ENCODE measurements at places on chromosomes 2 and 18. TPM values are rescaled to one million over a fixed set of nuclear protein-coding genes. Genes with fewer than 3 reads are reported as not detected.

The FIGN gene
- polyA plus RNA-seq = 7.5 TPM

The TMEM200C gene
- polyA plus RNA-seq = 2.2 TPM

The MC5R gene
- not detected for polyA plus RNA-seq

The SERPINE2 gene
- 90.2 TPM for polyA plus RNA-seq

The DSG1 gene
- polyA plus RNA-seq = not detected

The CREG2 gene
- polyA plus RNA-seq = 0.34 TPM

- no peak for DNase-seq
Observed at GRCh38 chr2:145350011-145350410, 830.1 kb upstream of the ZEB2 start.

GRCh38 chr2:118902266-118903028 lies 39.5 kb upstream of the MARCO start:
- no peak for DNase-seq

GRCh38 chr2:49616800-49617199 lies 462.5 kb upstream of the FSHR start:
- peak; percentile 4 for DNase-seq

GRCh38 chr2:238696786-238697185 lies 151.1 kb upstream of the TWIST2 start:
- DNase-seq = no peak

GRCh38 chr2:234453216-234453615 lies 43.7 kb downstream of the ARL4C start:
- no peak for DNase-seq

GRCh38 chr18:21203542-21204241 lies 38.3 kb upstream of the GREB1L start:
- no peak for DNase-seq

DNA sequence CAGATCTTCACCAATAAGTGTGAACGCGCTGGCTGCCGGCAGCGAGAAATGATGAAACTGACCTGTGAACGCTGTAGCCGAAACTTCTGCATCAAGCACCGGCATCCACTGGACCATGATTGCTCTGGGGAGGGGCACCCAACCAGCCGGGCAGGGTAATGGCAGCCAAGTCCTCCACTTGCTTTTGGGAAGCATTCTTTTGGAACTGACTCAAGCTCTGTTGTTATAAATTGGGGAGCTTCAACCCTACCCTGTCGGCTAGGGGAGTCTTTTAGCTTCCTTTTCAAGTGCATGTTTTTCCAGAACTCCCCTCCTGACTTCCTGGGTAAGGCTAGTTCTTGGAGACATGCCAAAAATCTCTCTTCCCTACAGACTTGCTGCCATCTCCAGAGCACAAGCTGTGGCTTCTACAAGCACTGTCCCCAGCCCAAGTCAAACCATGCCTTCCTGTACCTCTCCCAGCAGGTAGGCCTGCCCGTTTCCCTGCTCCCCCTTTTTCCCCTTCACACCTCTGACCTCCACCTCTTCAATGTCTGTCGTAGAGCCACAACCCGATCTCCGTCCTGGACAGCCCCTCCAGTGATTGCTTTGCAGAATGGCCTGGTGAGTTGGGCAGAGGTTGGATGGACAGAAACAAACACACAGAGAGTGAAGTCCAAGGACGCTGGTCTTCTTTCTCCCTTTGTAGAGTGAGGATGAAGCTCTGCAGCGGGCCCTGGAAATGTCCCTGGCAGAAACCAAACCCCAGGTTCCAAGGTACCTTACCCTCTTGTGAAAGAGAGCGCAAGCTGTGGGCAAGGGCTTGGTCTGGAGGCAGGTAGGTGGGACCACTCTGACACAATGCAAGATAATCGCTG lies 1.5 kb downstream of the ZFAND2B start:
- DNase-seq = no peak

- peak; percentile 37 for DNase-seq
Observed at GRCh38 chr18:56869189-56869777, 218.1 kb downstream of the WDR7 start.

GRCh38 chr2:88110830-88111229 lies 17.0 kb downstream of the FABP1 start:
- DNase-seq = no peak

DNA sequence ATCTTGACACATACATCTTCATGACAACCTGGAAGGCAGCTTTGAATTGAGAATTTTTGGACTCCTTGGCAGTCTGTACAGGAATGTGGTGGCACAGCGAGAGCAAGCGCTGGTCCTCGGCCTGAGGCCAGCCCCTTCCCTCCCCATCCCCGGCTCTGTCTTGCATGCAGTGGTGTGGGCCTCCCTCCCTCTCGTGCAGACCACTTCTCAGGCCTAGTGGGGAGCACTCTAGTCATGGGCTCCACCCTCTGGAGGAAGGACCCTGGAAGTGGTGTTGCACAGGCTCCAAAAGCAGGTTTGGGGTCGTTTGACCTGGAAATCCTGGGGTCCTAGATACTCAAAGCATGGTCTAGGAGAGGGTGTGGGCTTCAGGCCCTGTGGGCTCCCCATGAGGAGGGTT lies 32.3 kb downstream of the ADCYAP1 start:
- no peak for DNase-seq

- DNase-seq = no peak
Observed at GRCh38 chr2:165575044-165575615, 105.6 kb downstream of the CSRNP3 start.

DNA sequence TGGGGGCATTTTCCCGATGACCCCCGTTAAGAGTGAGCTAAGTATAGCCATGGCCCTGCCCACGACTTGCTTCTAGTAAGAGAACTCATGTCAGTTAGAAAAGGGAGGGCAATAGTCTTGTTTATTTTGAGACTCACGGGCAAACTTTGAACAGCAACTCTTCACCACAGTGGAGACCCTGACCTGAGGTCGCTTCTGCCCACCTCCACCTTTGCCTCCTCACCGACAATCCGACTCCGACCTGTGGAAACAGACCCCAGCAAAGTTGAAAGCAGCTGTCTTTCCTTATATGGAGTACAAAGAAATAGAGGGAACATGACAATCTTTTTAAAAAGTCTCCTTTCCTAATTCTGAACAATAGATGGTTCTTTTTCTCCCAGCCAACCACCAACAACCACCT lies 155.0 kb upstream of the GCFC2 start:
- DNase-seq = no peak

DNA sequence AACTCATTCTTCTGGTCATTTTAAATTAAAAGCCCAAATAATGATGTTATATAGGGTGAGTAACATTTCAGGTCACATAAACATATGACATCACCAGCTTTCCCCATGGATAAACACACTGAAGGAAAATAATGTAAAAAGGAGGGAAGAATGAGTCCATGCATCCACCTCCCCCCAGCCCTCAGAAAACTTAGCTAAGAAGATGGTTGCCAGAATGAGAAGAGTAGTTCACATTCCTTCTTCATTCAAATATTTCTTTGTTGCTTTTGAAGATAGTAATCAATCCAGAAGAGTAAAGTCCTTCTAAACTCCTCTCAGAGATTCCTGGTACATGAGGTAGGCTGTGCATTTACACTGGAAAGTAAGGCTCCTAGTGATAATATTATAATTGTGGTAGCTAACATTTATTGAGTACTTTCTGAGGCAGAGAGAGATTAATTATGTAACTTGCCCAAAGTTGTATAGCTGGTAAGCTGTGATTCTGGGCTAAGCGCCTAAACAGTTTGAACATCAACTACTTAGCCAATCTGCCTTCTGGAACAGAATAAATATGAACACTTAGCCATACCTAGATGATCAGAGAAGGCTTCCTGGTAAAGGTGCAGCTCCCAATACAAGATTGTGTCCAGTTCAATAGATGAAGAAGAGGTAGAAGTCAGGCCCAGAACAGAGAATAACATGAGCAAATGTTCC lies 256.7 kb upstream of the FN1 start:
- DNase-seq = no peak

DNA sequence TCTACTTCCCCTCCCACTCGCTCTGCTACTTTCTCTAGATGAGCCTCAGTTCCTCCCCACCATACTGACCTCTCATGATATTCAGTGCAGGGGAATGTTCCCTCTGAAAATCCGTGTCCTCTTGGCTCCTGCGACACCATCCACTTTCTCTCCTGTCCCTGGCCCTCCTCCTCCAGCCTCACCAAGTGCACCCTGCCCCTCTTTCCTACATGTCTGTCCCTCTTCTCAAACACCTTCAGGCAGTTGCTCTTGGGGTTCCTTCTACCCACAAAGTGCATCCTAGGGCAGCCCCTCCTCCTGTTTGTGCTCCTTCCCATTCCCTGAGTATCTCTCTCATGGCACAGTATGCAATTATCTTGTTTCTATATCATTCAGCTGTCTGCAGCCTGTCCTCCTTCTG lies 246.4 kb upstream of the RAB6C start:
- no peak for DNase-seq

- DNase-seq = no peak
Observed at GRCh38 chr2:239247401-239248245, 153.2 kb downstream of the HDAC4 start.

DNA sequence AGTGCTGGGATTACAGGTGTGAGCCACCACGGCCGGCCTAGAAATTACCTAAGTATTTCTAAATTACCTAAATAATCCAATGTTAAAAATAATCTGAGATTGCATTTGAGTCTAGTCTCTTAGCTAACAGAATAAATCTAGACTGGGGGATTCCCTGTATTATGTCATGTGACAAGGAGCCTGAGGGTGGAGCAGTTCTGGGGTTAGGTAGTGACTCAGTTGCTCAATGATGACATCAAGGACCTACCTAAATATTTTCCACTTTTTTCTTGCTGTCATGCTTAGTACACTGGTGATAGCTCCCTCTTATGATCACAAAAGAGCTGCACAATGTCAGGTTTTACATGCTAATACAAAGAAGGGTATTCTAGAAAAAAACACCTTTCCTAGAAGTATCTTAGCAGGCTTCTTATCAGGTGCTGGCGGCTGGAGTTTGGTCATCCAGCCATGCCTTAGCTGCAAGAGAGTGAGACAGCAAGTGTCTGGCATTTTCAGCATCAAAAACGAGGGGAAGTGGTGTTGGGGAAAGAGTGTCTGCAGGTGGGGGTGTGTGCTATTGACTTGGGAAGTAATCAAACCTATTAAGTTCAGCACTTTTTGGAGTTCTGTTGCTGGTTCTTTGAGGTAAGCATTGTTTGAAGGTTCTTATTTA lies 17.5 kb upstream of the CEP192 start:
- no peak for DNase-seq

DNA sequence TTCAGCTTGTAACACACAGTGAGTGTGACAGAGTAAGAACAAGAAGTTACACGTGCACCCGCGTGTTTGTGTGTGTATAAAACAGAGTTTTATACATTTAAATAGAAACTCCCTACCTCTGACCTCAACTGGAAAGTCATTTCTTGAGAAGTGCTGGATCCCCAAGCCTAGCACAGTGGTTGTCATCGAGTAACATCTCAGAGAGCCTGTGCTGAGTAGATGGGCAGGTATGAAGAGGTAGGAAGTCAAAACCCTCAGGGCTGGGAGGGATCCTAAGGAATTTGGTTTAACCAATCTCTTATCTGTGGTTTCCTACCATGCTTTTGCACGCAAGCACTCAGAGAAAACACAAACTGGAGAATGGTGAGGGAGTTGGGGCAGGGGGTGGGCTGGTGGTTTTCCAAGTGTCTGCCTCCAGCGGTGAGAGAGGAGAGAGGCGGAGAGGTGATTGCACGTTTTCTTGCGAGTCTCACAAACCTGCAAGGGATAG lies 9.2 kb downstream of the ACOXL start:
- no peak for DNase-seq

DNA sequence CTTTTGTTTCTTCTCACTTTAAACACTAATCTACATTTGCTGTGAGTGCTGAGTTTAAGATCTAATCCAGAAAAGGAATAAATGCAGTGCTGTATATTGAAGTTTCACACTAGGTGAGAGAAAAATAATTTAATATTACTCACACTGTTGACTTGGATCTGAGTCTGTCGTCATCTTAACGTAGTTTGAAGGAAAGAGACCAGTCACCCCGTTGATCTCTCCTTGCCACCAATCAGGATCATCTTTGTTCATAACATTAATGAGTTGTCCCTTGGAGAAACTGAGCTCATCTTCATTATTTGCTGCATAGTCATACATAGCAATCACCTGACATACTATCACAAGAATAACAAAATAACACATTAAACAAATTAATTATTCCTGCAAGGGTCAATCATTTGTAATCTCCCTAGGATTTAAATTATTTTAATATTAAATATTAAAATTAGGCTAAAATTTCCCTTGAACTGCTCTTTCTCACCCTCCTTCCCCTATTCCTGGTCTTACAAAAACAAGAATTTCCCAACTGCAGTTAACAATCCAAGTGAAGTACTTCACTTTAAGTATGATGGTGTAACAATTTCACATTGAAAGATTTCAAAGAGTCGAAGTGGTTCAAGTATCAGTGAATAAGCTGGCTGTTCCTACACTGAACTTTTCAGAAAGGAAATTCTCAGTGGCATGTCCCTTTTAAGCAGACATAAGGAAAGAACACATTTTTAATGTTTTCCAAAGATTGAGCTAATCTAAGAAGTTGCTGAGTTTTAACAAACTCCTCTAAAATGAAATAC lies 71.3 kb downstream of the FAM228A start:
- DNase-seq = peak; percentile 15

GRCh38 chr2:117607202-117607601 lies 207.3 kb upstream of the DDX18 start:
- DNase-seq = no peak
